ENCODE measurements at places on chromosomes 12 and 14.

DNA sequence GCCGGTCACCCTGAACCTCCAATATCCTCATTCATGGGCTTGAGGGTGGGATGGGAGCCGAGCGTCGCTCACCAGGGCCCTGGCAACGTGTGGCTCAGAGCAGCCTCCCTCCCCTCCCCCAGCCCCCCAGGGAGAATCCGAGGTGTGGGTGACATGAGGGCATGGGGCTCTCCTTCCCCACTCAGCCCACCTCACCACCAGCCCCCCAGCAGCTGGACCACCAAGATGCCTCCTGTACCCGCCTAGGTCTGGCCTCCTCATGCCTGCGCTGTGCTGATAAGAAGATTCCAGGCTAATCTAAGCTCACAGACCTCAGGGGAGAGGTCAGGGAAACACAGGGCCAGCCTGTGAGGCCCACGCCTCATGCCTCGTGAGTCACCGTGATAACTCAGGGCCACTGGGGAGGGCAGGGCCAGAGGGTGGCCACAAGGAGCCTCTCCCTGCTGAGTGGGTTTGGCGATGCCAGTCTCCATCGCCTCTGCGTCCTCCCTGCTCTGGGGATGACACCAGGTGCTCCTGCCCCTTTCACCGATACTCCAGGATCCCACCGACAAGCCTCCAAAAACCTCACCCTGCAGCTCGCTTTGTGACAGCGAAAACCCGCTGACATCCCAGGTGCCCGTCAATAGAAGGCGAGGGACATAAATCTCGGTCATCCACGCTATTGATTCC is 56.9 kb downstream of the TESC start:
- no peak for DNase-seq

GRCh38 chr12:105330931-105331804 is 677 bp downstream of the C12orf75 start:
- no peak for DNase-seq

GRCh38 chr12:77229640-77230442 is 164.5 kb upstream of the E2F7 start:
- DNase-seq: no peak

DNA sequence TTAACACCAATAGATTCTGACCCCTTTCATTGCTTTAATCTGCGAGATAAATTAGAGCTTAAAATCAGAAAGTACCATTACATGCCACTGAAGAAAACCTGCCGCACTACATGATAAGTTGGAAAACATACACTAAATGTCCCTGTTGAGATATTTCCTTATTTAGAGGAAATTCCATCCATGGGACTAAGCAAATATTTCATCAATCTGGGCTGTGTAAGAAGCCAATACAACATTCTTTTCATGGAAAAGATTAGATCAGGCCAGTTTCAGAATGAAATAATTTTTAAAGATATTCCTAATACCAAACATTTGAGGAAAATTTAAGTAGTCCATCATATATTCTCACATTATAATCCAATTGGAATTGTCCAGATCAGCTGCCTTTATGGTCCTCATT is 112.8 kb downstream of the LLPH start:
- no peak for DNase-seq

GRCh38 chr12:4506870-4507269 is 31.8 kb upstream of the RAD51AP1 start:
- no peak for DNase-seq

DNA sequence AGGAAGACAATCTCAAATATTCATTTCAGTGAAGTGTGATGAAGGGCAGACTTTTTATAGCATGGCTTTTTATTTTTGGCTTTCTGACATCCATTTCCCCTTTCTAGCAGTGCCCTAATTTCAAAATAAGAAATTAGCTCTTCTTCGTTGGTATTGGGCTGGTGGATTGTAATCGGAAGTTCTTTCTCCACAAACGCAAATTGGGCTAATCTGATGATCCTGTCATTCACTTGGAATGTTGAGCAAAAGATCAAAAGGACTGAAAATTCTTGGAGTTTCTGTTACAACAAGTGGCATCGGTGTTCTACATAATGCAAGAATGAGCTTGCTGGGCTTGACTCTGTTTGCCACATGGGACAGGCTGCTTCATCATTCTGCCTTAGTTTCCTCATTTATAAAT is 1182.8 kb downstream of the FLRT2 start:
- no peak for DNase-seq

DNA sequence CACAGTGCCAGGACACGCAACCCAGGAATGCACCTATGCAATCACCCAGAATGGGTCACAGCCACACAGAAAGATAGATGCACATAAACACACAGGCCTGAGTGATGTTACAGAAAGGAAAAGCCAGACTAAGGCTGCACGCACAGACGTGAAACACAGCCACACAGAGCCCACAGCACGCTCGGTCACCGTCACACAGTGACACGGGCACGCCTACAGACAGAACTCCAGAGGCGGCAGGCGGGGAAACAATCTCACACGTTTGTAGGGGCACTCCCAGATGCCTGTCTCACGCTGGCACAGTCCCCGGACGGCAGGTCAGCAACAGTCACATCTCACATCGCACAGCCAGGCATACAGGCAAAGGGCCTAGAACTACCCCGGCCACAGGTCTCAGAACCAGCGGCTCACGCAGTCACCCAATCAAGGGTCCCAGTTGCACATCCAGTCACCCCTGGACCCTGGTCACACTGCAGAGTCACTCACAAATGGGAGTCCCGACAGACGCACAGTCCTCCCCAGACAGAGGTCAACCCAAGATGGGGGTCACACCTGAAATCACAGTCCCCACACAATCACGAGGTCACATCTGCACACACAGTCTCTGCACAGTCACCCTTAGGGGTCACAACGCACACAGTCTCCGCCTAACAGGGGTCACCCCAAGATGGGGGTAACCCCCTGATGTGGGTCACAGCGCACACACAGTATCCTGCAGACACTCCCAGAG is 790 bp downstream of the SSH1 start:
- DNase-seq: no peak
